ENCODE measurements at places on chromosomes 2 and 18.

- DNase-seq = peak; percentile 94
These were observed 126.6 kb downstream of the UBE2E3 start for GRCh38 chr2:181106789-181107627.

- DNase-seq = no peak
These were observed 54.2 kb upstream of the FRZB start for GRCh38 chr2:182920631-182921056.

DNA sequence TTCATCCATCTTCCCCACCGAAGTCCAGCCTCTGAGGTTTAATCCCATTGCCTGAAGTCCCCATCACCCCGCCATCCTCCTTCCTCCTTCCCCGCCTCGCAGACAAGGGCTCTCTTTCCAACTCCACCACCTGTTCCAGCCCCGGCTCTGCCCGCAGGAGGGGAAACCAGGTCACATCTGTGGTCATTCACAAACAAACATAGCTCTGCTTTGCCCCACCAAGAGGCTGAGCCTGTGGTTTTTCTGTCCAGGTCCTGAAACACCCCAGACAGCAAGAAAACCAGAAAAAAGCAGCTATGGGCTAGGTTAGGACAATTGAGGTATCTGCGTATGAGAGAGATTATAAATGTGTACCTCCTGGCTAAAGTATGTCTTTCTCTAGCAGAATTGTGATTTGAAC, 144.7 kb downstream of the GLI2 start:
- no peak for DNase-seq

DNA sequence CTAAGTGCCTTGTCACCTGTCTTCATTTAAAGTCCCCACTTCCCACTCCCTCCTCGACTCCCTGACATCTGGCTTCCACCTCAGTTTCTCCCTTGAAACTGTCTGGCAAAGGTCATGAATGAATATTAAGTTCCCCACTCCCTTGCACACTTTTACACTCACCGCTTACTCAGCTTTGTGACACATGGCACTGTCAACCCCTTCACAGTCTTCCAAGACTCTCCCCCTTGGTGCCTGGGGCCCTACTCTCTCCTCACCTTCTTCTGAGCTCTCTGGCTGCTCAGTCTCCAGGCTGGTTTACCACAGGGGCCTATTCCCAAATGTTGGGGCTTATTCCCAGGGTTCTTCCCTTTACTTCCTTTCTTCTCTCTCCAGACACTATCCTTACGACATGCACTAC, 17.9 kb upstream of the PTPN4 start:
- DNase-seq = no peak

DNA sequence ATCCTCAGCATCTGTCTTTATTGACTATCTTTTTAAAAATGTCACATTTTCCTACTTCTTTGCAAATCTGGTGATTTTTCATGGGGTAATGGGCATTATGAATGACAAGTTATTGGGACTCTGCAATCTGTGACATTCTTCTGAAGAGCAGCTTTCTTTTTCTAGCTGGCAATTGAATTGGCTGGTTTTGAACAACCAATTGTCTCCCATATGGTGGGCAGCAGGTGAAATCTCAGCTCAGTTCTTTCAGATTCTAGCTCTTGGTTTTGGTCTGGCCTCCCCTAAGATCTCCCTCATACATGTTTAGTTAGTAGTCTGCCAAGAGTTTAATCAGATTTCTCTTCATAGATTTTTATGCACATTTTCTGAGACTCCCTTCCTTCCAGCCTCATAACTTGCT, 107.9 kb upstream of the EPB41L3 start:
- DNase-seq = no peak

GRCh38 chr2:100518801-100519200, 44.0 kb upstream of the PDCL3 start:
- peak; percentile 24 for DNase-seq

GRCh38 chr2:120169020-120169419, 54.2 kb downstream of the TMEM185B start:
- no peak for DNase-seq

GRCh38 chr18:55206927-55207326, 247.7 kb upstream of the CCDC68 start:
- DNase-seq = peak; percentile 8

- no peak for DNase-seq
These were observed 58.8 kb upstream of the CDC42EP3 start for GRCh38 chr2:37730037-37730818.
